ENCODE measurements at places on chromosomes 1 and 21.

GRCh38 chr1:172662464-172663109, 3.7 kb downstream of the FASLG start:
- DNase-seq = peak; percentile 70

GRCh38 chr1:159960721-159961381, 6.8 kb upstream of the SLAMF9 start:
- no peak for DNase-seq

DNA sequence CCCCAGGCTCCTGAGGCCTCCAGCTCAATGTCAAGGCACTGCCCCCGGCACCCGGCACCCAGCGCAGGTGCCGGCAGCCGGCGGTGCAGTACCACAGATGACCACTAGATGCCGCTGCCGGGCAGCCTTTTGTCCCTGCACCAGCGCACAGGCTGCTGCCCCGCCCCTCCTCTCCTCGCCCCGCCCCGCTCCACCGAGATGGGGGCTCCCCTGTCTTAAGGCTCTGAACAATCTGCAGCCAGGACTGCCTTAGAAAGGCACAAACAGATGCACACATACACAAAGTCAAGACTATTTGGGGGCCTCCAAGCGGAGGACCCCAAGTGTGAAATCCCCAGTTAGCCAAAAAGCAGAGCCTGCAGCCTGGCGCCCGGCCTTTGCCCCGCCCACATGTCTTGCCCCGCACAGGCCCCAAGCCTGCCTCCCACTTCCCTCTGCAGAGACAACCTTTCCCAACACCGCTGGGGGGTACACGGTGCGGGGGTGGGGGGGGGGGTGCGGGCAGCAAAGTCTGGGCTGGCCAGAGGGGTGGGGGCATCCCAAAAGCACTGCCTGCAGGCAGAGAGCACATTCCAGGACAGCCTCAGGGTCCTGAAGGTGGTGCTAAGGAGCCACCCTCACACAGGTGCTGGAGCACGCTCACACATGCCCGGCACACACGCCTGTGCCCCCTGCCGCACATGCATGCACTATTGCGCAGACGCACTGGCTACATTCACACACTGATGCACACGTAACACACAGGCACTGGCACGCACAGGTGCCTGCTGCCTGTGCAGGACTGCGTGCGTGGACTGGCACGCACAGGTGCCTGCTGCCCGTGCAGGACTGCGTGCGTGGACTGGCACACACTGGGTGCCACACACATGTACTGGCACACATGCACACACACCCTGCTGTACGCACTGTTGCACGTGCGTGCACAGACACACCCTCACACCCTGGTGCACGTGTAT, 37.1 kb downstream of the ARHGEF16 start:
- DNase-seq = no peak

- no peak for DNase-seq
These were observed 11.9 kb downstream of the ACTRT2 start for GRCh38 chr1:3033040-3033789.

- DNase-seq = no peak
These were observed 57.2 kb downstream of the LEPR start for GRCh38 chr1:65477414-65478378.

DNA sequence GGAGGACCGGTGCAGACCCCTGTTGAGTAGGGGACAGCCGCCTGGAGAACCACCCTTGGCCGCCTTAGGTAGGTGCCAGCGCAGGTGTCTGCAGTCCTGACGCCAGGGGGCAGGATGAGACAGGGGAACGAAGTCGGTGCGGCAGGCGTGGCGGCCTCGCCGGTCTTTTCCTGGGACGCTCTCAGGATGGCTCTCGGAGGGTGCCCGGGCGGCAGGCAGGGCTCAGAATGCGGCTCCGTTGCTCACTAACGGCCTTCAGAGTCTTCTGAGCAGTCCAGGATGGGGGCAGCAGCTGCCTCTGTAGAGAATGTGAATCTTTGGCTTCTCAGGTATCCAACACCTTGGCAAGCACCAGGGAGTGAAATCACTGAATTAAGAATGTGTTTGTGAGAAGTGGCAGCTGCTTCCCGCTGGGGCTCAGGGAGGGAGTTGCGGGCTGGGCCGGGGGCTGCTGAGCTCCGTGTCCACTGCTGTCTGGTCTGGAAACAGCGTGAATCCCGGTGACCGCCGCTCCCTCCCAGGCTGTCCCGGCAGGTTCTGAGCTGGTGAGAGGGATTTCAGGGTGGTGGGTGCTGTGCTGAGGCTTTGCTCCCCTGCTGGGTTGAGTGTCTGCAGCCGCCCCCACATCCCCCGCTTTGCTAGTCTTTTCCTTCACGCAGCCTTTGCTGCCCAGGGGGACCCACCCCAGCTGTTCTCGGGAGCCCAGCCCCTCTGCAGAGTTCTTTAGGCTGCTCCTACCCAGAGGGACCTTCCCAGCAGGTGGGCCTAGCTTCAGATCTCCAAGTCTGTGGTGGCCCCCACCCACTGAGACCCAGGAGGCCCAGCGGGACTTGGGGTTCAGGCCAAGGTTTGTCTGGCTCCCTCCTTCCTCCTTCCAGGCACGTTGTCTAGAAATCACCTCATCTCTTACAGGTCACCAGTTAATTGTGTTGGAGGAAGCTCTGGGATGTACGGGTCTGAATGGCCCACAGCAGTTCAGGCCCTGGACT, 11.1 kb upstream of the C1orf174 start:
- DNase-seq = no peak

- DNase-seq = no peak
These were observed 109.6 kb downstream of the GPATCH2 start for GRCh38 chr1:217521317-217521716.

DNA sequence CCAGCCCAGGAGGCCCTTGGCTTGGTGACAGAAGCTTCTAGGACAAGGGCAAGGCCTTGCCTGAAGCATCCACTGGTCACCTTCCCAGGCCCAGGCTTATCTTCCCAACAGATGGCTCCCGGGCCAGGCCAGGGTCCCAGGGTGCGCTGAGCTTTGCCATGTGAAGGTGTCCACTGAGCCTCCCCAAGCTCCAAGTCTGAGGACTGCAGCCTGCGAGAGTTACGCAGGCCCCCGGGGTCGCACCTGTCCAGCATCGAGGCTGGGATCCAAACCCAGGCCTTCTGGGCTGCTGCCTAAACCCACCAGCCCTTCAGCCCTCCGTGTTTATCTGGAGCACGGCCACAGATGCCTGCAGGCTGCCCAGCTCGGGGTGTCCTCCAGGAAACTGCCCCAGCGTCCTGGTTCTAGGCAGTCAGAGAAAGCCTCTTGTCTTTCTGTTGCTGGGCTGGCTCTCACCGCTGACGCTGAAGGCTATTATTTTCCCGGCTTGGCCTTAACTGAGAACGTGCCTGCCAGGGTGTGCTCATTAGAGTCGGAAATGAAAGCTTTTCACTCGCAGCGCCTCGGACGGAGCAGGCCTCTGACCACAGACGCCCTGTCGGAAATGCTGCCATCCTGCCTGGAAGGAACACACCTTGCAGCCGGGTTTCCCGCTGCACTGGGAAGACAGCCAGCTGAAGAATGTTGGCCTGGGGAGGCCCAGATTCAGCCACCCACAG, 71.4 kb downstream of the MEGF6 start:
- no peak for DNase-seq

DNA sequence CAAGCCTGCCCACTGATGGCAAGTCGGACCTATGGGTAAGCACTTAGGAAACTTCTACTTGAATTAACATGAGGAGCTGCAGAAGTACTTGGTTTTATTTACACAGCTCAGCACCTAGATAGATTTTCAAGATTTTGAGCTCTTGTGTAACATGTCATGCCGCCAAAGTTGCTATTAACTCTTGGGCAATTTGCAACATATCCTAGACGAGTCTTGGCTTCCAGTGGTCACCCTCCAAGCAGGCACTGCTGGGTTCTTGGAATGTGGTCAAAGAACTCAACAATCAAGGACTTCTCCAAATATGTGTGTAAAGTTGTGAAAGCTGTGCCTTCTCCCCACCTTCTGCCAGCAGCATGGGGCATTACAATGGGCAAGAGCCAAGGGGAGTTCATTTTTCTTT, 17.8 kb upstream of the GUCA2B start:
- no peak for DNase-seq

- DNase-seq = no peak
These were observed 62.3 kb downstream of the OPTC start for GRCh38 chr1:203556047-203556851.

- no peak for DNase-seq
These were observed 90.8 kb upstream of the L1TD1 start for GRCh38 chr1:62103846-62104245.

GRCh38 chr1:220726634-220727033, 21.5 kb upstream of the MTARC2 start:
- DNase-seq = no peak

DNA sequence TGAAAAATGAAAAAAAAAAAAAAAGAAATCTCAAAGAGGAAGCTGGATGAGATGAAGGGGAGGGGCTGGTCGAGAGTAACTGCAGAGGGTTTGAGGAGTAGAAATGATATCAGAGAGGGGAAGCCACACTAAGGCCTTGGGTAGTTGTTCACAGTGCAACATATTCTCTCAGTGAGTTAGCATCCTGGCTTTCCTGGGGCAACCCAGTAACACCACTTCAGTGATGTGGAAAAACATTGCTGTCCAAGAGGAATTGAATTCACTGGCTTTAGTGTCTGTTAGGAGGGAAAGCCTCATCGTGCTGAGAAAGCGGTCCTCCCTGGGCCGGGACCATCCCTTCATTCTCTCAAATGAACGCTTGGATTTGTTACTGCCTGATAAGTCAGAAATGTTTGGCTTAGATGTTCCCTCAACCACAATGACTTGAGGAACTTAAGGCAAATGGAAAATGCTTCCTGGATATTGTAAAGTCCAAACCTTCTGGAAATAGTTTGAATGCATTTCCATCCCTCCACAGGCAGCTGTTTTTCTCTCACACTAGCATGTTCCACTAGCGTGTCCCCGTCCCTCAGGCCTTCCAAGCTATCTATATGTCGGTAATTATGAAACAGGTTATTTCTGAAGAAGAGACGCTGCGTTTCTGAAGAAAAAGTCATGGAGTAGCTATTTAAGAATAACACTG, 12.2 kb downstream of the TGFB2 start:
- DNase-seq = no peak

DNA sequence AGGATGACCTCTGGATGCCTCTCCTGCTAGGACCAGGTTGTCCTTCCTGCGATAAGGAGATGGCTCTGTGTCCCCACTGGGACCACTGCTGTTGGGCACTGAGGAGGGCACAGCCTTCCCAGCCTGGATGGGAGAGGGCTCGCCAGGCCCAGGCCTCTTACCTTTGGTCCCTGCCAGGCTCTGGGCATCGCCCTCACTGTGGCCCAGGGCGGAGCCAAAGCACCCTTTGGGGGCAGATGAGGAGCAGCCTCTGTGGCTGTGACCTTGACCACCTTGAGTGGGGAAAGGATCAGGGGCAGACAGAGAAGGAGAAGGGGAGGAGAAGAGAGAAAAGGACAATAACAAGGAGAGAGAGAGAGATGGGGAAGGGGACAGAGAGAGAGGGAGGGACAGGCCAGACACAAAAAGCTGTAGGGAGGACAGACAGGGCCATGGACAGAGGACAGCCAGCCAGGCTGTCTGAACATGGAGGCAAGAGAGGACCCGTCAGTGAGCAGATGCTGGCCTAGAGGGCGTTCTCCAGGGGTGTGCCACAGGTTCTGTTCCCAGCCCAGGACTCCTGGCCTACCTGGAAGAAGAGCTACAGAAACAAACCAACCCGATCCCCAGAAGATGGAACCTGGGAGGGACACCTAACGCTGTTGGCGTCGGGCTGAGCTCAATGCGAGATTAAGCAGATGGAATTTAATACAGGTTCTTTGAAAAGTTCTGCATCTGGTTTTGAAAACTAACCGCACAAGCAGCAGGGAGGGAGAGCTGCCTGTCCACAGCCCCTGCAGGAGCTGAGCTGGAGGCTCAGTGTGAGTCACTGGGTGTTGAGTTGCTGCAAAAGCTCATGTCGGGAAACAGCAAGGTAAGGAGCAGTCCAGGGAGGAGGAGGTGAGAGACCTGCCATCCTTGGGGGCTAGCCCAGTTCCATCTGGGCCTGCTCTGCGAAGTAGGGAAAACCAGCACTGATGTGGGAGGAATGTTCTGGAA, 262.1 kb downstream of the PTPRU start:
- no peak for DNase-seq

- DNase-seq = no peak
These were observed 431.0 kb upstream of the BRINP3 start for GRCh38 chr1:190908691-190909090.

- DNase-seq = no peak
These were observed 829 bp downstream of the PEA15 start for GRCh38 chr1:160206036-160206389.

GRCh38 chr1:23953020-23953419, 6.6 kb upstream of the PNRC2 start:
- no peak for DNase-seq

DNA sequence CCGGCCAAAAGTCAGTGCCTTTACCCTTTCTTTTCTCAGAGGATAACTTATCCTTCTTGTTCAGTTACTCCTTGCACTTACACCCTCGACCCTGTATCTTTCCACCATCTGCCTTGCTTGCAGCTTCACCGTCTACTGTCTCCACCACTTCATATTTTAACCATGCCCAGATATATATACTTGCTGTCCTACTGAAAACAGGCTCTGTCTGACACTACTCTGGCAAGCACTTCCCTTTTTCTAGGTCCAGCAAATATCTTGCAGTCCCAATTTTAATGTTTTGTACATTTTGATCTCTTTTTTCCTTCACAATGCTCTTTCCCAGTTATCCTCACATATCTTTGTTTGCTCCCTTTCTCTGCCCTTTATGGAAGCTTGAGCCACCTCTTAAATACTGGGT, 308.6 kb downstream of the TPR start:
- no peak for DNase-seq

DNA sequence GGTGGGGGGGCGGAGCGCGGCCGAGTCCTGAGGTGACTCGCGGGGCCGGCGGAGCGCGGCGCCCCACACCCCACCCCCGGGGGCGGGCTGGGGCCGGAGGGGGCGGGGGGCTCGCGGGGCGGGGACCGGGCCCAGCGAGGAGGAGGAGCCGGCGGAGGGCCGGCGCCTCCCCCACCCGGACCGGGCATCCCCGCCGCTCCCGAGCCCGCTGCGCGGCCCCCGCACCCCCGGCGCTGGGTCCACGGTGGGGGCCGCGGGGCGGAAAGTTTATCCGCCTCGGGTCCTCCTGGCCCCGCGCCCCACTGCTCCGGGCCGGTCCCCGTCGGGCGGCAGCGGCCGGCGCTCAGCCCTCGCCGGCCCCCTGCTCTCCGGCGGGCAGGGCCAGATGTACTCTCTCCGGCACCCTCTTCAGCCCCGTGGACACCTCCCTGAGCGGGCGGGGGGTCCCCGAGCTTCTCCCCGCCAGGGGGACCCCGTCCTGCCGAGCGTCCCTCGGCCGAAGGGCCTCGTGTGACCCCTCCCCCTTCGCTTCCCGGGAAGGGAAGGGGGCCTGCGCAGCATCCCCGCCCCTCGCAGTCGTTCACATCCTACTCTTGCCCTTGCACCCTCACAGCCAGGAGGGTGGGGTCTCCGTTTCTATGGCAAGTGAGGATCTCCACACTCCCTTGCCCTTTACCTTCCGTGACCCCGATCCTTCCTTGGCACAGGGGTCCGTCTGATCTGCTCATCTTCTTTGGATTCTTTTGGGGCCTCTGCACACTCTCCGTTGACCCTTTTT, 663 bp downstream of the CAMTA1 start:
- DNase-seq = no peak

GRCh38 chr1:16982902-16983301, 2.5 kb upstream of the MFAP2 start:
- DNase-seq = no peak

GRCh38 chr1:30758785-30759380, 1.3 kb upstream of the LAPTM5 start:
- peak; percentile 55 for DNase-seq

- DNase-seq = no peak
These were observed 144.0 kb downstream of the KIF26B start for GRCh38 chr1:245298781-245299180.

GRCh38 chr1:32878183-32878582, 7.5 kb upstream of the FNDC5 start:
- no peak for DNase-seq

- no peak for DNase-seq
These were observed 75.1 kb downstream of the TLR5 start for GRCh38 chr1:223067914-223068313.

Data from GF-D8 (cell line).